ENCODE measurements at places on chromosomes 5 and 9. TPM values are rescaled to one million over a fixed set of nuclear protein-coding genes. Genes with fewer than 3 reads are reported as not detected.

CEL gene
- 2.5 TPM for total RNA-seq

RAB3C gene
- 1.3 TPM for total RNA-seq

DNA sequence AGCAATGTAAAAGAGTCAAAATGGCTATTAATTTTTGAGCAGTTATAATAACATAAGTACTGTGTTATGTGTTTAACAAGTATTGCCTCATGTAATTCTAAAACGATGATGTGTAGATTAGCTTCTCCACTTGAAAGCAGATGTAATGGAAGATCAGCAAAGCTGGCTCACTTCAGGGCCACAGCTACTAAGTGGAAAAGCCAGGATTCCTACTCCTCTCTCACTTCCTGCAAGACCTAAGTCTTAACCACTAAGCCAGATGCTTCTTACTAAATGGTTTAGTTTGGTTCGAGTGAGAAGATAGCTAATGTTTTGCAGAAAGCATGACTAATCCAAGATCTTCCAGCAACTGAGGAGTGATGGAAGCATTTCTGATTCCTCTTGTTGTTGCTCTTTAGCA lies 15.7 kb upstream of the TNC start:
- no peak for DNase-seq

DNA sequence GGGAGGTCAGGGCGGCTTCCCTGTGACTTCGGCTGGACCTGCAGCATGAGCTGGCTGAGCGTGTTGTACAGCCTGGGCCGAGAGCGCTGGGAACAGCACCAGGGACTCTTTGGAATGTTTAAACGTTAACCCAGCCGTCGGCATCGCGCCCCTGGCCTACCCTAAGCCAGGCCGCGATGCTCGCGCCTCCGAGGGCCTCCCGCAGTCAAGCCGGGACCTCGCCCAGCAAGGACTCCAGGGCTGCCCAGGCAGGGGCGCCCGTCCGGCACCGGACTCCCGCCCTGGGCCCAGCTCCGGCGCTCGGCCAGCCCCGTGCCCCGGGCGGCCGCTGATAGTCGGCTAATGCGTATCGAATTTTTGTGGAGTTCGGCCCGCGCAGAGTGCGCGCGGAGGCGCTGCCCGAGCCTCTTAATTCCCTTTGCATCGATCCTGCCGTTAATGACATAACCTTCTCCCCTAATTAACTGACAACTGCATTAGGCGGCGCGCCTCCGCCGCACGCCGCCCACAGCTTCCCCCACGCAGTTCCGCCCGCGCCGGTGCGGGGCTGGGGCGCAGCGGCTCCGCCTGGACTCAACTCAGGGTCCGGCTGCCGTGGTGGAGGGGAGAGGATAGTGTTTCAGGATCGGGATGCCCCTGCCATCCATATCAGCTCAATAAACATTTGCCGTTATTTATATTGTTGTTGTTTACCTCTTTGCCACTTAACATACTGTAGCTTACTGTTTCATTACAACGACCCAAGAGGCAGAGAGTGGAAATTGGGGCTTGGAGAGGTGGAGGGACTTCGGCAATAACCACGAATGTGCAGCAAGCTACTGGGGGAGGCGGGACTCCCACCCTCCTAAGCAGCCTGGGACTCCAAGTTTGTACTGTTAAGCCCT lies 28.8 kb upstream of the CDC23 start:
- DNase-seq = peak; percentile 35

DNA sequence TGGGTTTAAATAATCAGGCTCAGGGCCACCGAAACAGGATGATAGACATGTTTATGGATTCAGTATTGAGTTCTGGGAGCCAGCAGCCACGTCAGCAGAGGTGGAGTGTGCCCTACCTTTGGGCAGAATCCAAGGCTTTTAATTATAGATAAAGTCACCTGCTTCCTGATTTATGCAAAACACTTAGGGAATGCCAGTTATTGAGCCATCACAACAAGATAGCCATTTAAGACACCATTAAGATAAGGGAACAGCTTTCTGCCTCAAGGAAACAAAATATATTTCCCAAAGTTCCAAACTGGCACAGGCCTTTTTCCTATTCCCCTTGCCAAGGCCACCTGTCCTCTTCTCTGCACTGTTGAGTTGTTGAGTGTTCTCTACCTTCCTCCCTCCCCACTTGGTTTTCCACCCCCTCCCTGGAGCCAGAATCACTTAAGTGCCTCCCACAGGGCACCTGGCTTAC lies 2.4 kb downstream of the CCL28 start:
- DNase-seq = no peak

- DNase-seq = no peak
Observed at GRCh38 chr5:67173959-67174358, 22.6 kb downstream of the CD180 start.

DNA sequence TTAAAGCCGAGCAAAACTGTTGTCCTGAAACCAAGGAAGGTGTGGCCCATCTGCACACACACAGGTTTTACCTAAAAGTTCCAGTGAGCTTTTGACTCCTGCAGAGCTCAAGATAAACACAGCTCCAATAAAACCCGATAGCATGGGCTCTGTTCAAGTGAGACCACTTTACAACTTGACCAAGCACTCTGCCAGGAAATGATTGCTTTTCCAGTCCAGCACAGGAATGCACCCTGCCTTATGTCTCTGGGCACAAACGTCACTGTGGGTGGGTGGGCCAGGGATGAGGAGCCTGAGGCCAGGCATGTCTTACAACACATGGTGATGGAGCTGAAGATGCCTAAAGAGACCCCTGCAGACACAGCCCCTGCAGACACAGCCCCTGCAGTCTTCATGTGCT lies 115.3 kb downstream of the ROR2 start:
- no peak for DNase-seq

- DNase-seq = no peak
Observed at GRCh38 chr5:131947445-131947844, 2.0 kb upstream of the MEIKIN start.

GRCh38 chr9:106326493-106326892 lies 536.5 kb upstream of the ZNF462 start:
- DNase-seq = no peak

- DNase-seq = no peak
Observed at GRCh38 chr5:66675406-66675805, 79.2 kb downstream of the MAST4 start.

- no peak for DNase-seq
Observed at GRCh38 chr9:129954868-129955550, 88.0 kb downstream of the FNBP1 start.

- peak; percentile 41 for DNase-seq
Observed at GRCh38 chr5:10595672-10596309, 31.9 kb downstream of the ANKRD33B start.

GRCh38 chr5:111587728-111588127 lies 75.4 kb upstream of the STARD4 start:
- DNase-seq = no peak

- no peak for DNase-seq
Observed at GRCh38 chr9:35091536-35091935, 4.9 kb downstream of the PIGO start.

GRCh38 chr9:119003882-119004617 lies 365.2 kb downstream of the BRINP1 start:
- no peak for DNase-seq

Data from left cardiac atrium (tissue), 4 donors.